Small intestine (tissue), 16 donors: ENCODE measurements at places on chromosomes 5 and 9.

DNA sequence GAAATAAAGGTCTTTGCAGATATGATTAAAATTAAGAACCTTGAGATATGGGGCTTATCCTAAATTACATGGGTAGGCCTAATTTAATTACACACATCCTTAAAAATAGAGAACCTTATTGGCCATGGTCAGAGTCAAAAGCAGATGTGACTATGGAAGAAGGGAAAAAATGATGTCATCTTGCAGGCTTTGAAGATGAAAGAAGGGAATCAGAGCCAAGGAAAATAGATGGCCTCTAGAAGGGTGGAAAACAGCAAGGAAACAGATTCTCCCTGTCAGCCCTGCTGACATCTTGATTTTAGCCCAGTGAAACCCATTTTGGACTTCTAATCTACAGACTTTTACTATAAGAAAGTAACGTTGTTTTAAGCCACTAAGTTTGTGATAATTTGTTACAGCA lies 37.6 kb upstream of the KCNN2 start:
- DNase-seq = no peak
- H3K36me3 ChIP-seq = no peaks in the 10 kb centered on the region
- no peaks in the 10 kb centered on the region for H3K27me3 ChIP-seq
- no peaks in the 10 kb centered on the region for H3K4me1 ChIP-seq
- H3K4me3 ChIP-seq = no peak overlapping the region

- no peaks in the 10 kb centered on the region for H3K27me3 ChIP-seq
- peak; percentile 46 for DNase-seq
- H3K4me1 ChIP-seq = peaks cover 5% of the 10 kb centered on the region
- H3K27ac ChIP-seq = no peak overlapping the region
Observed at GRCh38 chr5:78537821-78538220, 110.8 kb downstream of the LHFPL2 start.

DNA sequence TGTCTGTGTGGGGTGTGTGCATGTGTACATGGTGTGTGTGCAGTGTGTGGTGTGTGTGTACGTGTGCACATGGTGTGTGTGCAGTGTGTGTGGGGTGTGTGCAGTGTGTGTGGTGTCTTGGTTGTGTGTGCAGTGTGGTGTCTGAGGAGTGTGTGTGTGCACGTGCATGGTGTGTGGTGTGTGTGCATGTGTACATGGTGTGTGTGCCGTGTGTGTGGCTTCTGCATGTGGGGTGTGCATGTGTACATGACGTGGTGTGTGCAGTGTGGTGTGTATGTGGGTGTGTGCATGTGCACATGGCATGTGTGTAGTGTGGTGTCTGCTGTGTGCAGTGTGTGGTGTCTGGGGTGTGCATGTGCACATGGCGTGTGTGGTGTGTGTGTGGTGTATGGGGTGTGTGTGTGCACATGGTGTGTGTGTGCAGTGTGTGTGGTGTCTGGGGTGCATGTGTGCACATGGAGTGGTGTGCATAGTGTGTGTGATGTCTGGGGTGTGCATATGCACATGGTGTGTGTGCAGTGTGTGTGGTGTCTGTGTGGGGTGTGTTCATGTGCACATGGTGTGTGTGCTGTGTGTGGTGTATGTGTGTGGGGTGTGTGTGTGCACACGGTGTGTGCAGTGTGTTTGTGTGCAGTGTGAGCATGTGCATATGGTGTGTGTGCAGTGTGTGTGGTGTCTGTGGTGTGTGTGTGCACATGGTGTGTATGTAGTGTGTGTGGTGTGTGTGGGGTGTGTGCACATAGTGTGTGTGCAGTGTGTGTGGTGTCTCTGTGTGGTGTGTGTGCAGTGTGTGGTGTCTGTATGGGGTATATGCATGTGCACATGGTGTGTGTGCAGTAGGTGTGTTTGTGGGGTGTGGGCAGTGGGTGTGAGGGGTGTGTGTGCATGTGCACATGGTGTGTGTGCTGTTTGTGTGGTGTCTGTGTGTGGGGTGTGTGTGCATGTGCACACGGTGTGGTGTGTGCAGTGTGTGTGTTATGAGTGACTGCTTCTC lies 40.6 kb upstream of the ZNG1F start:
- DNase-seq = no peak
- no peak overlapping the region for H3K4me3 ChIP-seq
- H3K27me3 ChIP-seq = no peaks in the 10 kb centered on the region

- no peak for DNase-seq
- H3K4me1 ChIP-seq = no peaks in the 10 kb centered on the region
- no peak overlapping the region for H3K4me3 ChIP-seq
- no peak overlapping the region for H3K27ac ChIP-seq
Observed at GRCh38 chr5:169881702-169882303, 98.5 kb downstream of the INSYN2B start.

DNA sequence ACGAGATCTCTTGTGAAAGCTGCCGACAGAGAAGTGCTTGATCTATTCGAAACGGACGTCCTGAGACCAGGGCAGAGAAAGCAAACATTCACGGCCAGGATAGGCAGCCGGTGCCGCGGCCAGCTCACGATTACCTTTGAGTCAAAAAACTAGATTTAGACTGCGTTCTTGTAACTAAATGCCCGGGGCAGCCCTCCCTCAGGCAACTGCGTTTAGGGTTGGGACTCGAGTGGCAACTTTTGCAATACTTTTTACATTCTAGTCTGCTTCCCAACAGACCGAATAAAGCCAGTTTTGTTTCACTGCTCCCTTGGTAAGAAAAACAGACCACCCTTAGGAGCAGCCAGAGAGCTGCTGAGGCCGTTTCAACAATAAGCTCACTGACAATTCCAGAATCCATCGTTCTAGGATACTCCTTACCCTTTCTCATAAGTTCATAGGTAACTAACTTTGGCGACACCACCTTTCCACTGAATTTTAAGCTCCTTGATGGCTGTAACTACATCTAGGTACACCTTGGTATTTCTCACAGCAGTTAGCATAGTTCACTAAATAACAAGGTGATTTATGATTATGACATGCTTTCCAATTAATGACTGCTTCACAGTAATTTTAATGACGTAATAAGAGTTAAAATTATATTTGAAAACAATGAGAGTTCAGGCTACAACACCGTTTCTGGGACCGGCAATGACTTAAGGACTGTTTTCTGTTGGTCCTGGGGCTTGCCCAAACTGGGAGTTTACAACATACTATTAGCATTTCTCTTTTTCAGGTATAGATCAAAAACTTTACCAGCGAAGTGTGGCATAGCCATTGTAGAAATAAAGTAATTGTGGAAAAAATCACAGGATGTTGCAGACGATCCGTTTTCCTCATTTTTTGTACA lies 899 bp upstream of the RAPGEF6 start:
- peaks cover 7% of the 10 kb centered on the region for H3K4me1 ChIP-seq
- H3K27me3 ChIP-seq = no peaks in the 10 kb centered on the region
- no peaks in the 10 kb centered on the region for H3K36me3 ChIP-seq
- H3K27ac ChIP-seq = peak overlapping the region; percentile 98

GRCh38 chr5:149847611-149848010 lies 97.0 kb downstream of the PDE6A start:
- DNase-seq = no peak
- peaks cover 2% of the 10 kb centered on the region for H3K36me3 ChIP-seq
- no peak overlapping the region for H3K4me3 ChIP-seq
- H3K27me3 ChIP-seq = no peaks in the 10 kb centered on the region
- no peak overlapping the region for H3K27ac ChIP-seq

- no peak overlapping the region for H3K27ac ChIP-seq
- no peak for DNase-seq
- no peaks in the 10 kb centered on the region for H3K27me3 ChIP-seq
- no peaks in the 10 kb centered on the region for H3K36me3 ChIP-seq
- H3K4me3 ChIP-seq = no peak overlapping the region
- H3K4me1 ChIP-seq = no peaks in the 10 kb centered on the region
Observed at GRCh38 chr5:169778622-169779596, 141.8 kb downstream of the DOCK2 start.

DNA sequence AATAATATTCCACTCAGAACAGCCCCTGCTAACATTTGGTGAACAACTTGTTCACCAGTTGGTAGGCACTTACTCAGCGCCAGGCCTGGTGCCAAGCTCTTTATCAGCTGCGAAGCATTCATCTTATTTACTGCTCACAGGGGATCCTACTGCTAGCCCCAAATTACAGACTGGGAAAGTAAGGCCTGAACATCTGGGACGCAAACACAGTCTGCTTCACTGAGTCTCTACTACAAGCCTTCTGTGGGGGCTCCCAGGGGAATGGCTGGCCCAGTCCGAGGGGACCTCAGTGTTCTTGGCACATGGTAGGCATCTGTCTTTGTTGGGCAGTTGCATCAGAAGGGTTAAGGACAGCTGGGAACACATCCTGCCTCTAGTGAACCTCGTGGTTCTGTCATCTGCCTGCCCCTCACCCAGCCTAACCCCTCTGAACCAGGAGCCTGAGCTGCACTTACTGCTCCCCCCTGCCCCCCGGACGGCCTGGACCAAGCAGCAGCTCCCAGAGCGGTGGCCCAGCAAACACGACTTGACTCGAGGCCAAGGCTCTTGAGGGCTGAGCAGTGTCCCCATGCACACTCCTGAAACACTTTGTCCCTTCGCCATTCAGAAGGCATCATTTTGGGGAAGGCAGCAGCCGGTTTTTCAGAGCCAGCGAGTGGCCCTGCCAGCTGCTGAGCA lies at the start of gene PHYHD1:
PHYHD1 (plus strand) TSS at position 602 of the 678 bp plus-strand sequence. CDS start 1,342 bp downstream, outside the sequence.
- peak within 1 kb of the TSS; percentile 63 for H3K27ac ChIP-seq
- H3K36me3 ChIP-seq = peaks cover 2% of the 10 kb centered on the region
- H3K27me3 ChIP-seq = no peaks in the 10 kb centered on the region
- no peak within 1 kb of the TSS for H3K4me3 ChIP-seq

DNA sequence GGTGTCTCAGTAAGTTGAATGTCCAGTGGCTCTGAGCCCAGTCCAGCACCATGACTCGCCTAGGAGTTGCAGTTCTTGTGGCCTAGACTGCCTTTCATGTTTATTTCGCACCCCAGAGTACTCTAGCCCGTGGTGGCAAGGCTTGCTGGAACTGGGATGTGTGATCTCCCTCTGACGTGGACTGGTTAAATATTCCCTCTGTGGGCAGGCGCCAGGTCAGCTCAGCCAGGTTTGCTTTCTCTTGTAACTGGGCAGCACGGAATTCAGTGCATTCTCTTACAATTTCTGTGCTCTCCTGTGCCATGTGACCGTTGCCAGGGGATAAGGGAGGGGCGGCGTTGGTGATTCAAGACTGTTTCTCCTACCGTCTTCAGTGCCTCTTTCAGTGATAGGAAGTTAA lies 270.8 kb downstream of the KDM4C start:
- no peaks in the 10 kb centered on the region for H3K4me1 ChIP-seq
- peaks cover 7% of the 10 kb centered on the region for H3K36me3 ChIP-seq
- H3K27ac ChIP-seq = no peak overlapping the region
- no peak for DNase-seq
- H3K4me3 ChIP-seq = no peak overlapping the region

DNA sequence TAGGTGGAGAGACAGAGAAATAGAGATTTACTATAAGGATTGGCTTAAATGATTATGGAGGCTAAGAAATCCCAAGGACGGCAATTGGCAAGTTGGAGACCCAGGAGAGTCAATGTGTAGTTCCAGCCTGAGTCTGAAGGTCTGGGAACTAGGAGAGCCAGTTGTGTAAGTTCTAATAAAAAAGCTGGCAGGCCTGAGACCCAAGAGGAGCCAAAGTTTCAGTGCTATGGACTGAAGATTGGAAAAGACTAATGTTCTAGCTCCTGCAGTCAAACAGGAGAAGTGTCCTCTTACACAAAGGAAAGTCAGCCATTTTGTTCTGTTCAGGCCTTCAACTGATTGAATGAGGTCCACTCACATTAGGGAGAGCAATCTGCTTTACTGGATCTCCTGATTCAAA lies 50.0 kb downstream of the NMUR2 start:
- no peaks in the 10 kb centered on the region for H3K4me1 ChIP-seq
- no peak overlapping the region for H3K27ac ChIP-seq
- no peak overlapping the region for H3K4me3 ChIP-seq
- H3K36me3 ChIP-seq = no peaks in the 10 kb centered on the region

DNA sequence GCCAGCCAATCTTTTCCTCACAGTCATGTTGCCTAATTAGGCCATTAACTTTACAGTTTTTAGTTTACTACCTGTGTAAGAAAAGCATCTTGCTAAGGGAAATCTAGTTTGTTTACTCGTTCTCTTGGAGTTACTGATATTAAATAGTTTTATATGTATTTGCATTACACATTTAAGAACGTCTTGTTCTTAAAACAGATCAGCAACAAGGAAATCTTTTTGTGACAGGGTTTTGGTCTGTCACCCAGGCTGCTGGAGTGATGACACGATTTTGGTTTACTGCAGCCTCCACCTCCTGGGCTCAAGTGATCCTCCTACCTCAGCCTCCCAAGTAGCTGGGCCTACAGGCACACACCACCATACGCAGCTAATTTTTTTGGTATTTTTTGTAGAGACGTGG lies 29.2 kb upstream of the MSH3 start:
- H3K4me1 ChIP-seq = peaks cover 7% of the 10 kb centered on the region
- H3K27ac ChIP-seq = no peak overlapping the region
- H3K36me3 ChIP-seq = no peaks in the 10 kb centered on the region
- no peak for DNase-seq

- H3K27ac ChIP-seq = no peak overlapping the region
- no peaks in the 10 kb centered on the region for H3K4me1 ChIP-seq
- H3K4me3 ChIP-seq = no peak overlapping the region
- H3K27me3 ChIP-seq = no peaks in the 10 kb centered on the region
- H3K36me3 ChIP-seq = no peaks in the 10 kb centered on the region
Observed at GRCh38 chr5:4383102-4383501, 757.0 kb upstream of the ADAMTS16 start.

- no peak for DNase-seq
- H3K4me1 ChIP-seq = no peaks in the 10 kb centered on the region
- H3K36me3 ChIP-seq = no peaks in the 10 kb centered on the region
Observed at GRCh38 chr9:89748021-89748670, 143.3 kb downstream of the GADD45G start.

DNA sequence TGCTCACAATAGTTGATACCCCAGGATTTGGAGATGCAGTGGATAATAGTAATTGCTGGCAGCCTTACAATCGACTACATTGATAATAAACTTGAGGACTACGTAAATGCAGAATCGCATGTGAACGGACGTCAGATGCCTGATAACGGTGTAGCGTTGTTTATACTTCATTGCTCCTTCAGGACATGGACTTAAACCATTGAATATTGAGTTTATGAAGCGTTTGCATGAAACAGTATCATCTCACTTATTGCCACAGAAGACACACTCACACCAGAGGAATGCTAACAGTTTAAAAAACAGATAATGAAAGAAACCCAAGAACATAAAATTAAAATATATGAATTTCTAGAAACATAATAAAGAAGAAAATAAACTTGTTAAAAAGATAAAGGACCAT lies 101.6 kb downstream of the GABBR2 start:
- H3K27ac ChIP-seq = no peak overlapping the region
- no peaks in the 10 kb centered on the region for H3K4me1 ChIP-seq
- no peaks in the 10 kb centered on the region for H3K27me3 ChIP-seq

DNA sequence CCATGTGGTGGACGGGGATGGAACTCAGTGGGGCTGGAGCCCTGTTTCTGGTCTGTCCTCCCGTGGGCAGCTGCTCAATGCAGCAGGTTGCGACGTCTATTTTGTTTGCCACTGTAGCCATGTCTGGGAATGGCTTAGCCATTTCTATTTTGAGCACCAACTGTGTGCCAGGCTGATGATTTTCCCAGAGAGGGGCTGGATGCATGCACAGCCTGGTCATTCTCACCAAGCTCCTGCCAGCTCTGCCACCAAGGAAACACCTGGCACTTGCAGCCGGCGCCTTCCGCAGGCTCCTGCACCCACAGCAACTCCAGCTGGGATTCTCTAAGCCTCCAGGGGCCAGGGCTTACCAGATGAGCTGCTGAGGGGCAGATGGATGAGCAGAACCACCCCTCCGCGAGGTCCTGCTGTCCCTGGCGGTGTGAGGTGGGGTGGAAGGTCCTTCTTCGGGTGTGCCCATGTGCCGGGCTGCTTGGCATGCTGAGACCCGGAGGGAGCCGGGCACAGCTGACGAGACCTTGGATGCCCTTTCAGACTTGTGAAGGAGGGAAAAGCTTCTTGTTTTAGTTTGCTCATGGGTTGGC lies 151.2 kb downstream of the RXRA start:
- H3K27ac ChIP-seq = no peak overlapping the region
- DNase-seq = no peak
- no peaks in the 10 kb centered on the region for H3K27me3 ChIP-seq
- no peaks in the 10 kb centered on the region for H3K36me3 ChIP-seq
- H3K4me3 ChIP-seq = no peak overlapping the region
